Ovary (tissue), 10 donors: ENCODE measurements at places on chromosomes 6 and 20.

DNA sequence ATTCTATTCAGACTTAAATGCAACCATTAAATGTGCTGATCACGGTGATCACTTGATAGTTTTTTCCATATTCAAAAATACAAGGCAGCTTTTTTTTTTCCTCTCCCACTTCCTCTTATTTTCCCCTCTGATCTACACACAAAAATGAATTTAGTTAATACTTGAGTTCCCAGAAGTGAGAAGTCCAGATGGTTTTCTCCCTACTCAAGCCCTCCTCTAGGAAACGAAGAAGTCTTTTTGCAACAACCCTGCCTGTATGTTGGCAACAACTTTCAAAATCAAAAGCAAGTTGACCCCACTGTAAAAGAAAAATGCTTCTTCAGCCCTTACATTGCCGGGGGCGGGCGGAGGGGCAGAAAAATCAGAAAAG lies 24.3 kb downstream of the ARHGAP18 start:
- DNase-seq: no peak

GRCh38 chr6:160690458-160690857 lies 11.6 kb upstream of the PLG start:
- no peak for DNase-seq

- DNase-seq: no peak
Measured at GRCh38 chr20:43563429-43563828, 4.6 kb downstream of the SGK2 start.

- no peak for DNase-seq
Measured at GRCh38 chr6:160278786-160279310, 20.2 kb upstream of the SLC22A2 start.

- no peak for DNase-seq
Measured at GRCh38 chr6:10460096-10460495, 45.2 kb upstream of the TFAP2A start.

DNA sequence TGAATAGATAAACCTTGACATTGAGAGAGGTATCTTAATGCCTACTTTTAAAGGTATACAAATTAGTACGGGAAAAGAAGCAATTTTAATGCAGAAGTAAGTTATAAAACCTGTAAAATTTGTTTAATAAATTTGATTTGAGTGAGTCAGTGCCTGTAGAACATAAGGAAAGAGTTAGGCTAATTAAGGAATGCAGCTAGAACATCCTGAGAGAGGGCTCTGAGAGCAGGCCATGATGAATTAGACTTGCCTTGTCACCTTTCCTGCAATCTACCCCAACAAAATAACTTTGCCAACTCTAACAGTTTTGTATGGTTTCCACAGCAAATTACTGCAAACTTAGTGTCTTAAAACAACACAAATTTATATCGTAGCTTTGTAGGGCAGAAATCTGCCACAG lies 700.8 kb downstream of the RFPL4B start:
- DNase-seq: no peak

DNA sequence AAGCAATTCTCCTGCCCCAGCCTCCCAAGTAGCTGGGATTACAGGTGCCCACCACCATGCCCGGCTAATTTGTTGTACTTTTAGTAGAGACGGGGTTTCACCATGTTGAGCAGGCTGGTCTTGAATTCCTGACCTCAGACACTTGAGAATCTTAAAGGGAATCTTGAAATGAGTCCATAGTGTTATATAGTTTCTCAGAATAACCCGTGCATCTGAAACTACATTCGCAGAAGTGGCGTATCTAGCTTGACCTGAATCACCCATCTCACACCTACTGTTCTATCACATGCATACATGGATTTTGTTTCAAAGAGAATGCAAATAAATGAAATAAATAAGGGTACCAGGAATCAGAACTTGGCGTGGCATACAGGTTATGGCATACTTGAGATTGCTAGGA lies 65.0 kb downstream of the NCOA7 start:
- no peak for DNase-seq

DNA sequence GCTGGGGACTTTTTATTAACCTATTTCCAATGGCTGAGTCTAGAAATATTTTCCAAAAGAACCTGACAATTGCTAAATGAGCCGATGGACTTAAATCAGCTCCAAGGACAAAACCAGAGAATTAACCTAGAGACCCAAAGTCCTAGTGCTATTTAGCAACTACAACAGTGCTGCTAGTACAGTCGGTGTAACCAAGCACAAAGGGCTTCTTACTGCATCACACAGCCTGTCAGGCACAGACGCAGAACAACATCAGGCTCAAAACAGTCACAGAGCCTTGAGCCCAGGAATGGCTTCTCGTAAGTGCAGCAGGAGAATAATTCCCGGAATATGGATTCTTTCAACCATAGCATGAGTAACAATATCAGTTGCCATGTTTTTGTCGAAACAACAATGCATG lies 70.0 kb downstream of the GFOD1 start:
- DNase-seq: no peak

DNA sequence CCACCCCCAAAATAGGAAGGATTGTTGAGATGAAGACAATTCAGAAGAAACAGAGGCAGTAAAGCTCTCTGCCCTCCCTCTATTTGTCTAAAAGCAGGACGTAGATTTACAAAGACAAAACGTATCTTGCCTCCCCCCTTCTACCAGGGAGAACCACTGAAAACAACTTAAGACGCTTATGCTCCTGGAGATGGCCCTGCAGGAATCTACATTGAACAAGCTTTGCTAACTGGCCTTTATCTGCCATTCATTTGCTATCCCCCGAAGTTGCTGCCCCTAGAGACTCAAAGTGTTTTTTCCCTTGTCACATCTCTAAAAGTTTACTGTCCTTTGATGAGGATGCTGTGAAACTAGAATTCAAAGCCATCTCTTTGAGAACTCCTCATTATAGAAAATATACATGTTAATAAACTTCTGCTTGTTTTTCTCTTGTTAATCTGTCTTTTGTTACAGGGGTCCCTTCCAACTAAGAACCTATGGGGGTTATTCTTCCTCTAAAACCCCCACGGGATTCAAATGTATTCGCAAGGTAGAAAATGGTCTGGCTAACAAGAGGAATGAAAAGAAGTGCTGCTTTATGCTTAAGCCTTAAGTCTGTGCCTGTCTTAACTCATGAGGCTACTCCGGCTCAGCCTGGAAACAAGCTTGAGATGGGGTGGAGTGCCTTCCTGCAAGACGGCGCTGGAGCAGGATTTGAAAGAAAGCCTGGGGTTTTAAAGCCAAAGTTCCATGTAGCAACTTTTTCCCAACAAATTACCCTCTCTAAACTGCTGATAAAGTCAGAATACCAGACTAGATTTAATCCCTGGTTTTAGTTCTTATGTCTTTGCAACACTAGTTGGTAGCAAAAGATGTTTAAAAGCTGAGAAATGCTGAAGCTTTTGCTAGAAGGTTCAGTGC lies 88.0 kb downstream of the CLIC5 start:
- DNase-seq: no peak

DNA sequence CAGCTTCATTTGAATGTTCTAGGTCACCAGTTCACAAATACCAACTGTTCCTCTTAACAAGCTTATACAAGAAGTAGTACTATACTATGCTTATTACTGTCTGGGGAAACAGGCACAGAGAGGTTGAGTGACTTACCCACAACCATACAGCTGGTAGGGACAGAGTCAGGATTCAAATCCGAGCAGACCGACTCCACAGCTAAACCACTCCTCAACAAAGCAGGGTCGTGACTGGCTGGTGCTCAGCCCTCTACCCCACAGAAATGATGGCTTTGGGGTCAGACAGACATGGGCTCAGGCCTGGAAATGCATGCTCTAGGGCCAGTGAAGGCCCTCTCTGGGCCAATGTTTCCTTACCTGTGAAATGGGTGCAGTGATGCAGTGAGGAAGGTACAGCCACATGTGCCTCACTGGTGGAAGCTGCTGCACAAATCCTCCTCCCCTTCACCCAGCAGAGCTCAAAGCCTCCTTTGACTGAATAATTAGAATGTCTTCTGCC lies 63.6 kb downstream of the MRPL14 start:
- DNase-seq: no peak

- DNase-seq: no peak
Measured at GRCh38 chr6:129957941-129958898, 60.2 kb upstream of the L3MBTL3 start.

DNA sequence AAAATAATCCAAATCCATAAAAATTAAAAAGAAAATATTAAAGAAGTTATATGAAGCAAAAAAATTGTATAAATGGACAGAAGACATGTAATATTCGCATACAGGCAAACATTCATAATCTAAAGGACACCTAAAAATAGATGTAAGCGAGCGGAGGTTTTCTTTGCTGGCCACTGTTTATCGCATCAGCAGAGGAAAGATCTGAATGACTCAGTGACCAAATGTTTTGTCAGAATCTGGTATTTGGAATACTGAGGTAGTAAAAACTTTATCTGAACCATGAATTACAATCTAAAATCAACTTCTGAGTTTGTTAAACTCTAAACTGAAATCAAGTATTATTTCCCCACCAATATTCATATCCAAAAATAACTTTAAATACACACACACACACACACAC lies 7.8 kb downstream of the TSPYL4 start:
- DNase-seq: no peak

DNA sequence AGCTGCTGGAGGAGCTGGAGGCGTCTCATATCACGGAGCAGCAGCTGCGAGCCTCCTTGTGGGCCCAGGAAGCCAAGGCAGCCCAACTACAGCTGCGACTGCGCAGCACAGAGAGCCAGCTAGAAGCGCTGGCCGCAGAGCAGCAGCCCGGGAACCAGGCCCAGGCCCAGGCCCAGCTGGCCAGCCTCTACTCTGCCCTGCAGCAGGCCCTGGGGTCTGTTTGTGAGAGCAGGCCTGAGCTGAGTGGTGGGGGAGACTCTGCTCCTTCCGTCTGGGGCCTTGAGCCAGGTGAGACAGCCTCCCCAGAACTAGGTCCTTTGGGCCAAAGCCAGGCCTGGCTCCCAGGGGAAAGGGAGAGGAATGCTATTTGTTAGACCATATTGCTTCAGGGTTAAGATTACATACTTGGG lies 31.7 kb downstream of the C20orf173 start:
- DNase-seq: peak; percentile 90

DNA sequence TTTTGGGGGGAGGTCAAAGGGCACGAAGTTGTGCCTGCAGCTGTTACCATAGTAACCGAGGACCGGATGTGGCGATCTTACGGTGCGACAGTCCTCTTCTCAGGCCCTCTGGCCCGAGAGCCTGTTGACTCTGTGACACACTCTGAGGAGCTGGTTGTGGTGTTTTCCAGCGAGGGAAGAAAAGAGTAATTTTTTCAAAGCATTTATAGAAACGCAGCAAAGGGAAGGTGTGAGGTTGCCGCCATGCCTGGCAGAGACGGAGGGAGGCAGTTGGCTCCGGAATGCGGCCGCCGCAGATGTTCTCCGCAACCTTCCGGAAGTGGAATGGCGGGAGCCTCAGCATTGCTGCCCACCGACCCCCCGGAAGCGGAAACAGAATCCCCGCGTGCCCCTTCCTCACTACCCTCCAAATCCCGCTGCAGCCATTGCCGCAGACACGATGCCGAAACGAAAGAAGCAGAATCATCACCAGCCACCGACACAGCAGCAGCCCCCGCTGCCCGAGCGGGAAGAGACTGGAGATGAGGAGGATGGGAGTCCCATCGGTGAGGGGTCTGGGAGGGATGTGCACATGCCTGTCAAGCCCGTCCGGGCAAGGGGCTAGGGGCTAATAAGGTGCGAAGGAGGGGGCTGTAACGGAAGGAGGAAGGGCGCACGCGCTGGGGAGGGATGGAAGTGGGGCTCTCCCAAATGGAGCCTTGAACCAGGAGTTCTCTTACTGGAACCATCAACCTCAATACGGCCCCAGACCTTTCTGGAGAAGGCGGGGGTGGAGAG lies at the start of gene PRR3:
Gene PRR3, plus strand, starts transcription at position 390 of the 777 bp plus-strand sequence. Its CDS starts 50 bp downstream, at position 440.
- peak; percentile 87 for DNase-seq

DNA sequence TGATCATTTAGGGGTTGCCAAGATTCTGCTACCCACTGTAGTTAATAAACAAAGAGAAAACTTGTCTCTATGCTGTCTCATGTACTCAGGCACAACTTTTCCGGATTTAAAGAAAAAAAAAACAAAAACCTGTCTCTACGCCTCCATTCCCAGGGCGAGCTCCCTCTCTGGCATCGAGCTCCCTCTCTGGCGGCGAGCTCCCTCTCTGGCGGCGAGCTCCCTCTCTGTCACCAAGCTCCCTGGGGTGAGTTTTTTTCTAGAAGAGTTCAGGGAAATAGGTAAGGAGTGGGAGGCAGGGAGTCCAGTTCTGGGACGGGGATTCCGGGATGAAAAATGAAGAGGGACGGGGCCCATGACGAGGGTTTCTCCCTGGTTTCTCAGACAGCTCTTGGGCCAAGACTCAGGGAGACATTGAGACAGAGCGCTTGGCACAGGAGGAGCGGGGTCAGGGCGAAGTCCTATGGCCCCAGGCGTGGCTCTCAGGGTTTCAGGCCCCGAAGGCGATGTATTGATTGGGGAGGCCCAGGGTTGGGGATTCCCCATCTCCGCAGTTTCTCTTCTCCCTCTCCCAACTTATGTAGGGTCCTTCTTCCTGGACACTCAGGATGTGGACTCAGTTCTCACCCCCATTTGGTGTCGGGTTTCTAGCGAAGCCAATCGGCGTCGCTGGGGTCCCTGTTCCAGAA lies 16.5 kb upstream of the HLA-A start:
- no peak for DNase-seq

GRCh38 chr6:89007209-89008000 lies 44.0 kb upstream of the RNGTT start:
- DNase-seq: no peak

- DNase-seq: no peak
Measured at GRCh38 chr6:30156262-30156599, 4.8 kb downstream of the TRIM10 start.

GRCh38 chr6:30799210-30799609 lies 54.9 kb upstream of the IER3 start:
- no peak for DNase-seq

GRCh38 chr20:39700528-39700927 lies 738.4 kb downstream of the DHX35 start:
- no peak for DNase-seq

- no peak for DNase-seq
Measured at GRCh38 chr6:154931711-154932424, 63.2 kb upstream of the TIAM2 start.

DNA sequence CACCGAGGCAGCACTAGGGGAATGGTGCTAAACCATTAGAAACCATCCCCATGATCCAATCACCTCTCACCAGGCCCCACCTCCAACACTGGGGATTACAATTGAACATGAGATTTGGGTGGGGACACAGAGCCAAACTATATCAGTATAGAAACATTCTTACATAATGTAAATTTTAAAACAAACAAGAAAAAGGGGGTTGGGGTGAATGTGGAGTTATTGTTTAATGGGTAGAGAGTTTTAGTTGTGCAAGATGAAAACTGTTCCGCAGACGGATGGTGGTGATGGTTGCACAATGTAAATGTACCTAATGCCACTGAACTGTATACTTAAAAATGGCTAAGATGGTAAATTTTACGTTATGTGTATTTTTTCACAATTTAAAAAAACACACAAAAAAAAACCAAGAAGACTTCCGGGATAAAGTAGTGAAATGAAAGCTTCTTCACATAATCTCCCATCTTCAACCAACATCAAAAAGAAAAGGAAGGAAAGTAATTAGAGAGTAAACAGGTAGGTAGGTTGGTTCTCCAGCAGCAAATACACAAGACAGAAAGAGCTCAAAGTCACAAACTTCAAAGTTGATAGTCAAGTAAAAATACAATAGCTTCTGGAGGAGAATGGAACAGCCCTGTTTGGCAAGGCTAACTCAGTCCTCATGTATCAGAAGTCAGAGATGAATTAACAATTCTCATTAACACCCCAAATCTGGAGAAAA lies 16.3 kb downstream of the RARS2 start:
- DNase-seq: no peak
